ENCODE measurements at places on chromosomes 5 and 9.

- DNase-seq = peak; percentile 95
Observed at GRCh38 chr5:88660947-88661805, 221.8 kb downstream of the MEF2C start.

- DNase-seq = no peak
Observed at GRCh38 chr5:95440825-95441224, 49.7 kb downstream of the FAM81B start.

- DNase-seq = no peak
Observed at GRCh38 chr5:97764700-97765099, 581.7 kb upstream of the RIOK2 start.

- no peak for DNase-seq
Observed at GRCh38 chr9:100447041-100447440, 20.1 kb downstream of the MSANTD3 start.

- no peak for DNase-seq
Observed at GRCh38 chr9:133873009-133873408, 119.1 kb downstream of the VAV2 start.

DNA sequence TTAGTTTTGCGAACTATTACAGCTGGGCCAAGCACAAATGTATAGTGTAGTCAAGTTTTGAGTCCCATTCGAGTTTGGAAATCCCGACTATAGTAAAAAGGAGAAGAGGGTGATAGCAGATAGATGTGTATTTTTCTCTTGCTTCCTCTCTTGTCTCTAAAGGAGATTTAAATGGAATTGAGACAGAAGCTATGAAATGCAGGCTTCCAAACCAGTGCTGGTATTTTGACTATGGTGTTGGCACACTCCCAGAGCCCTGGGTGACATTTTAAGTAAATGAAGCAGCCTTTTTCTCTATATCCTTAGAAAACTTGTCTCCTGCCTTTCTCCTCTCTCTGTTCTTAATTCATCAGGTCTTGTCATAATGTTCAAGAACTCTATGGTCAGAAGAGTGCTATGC is 17.7 kb upstream of the AUH start:
- DNase-seq = no peak

GRCh38 chr5:180102636-180103035 is 31.1 kb upstream of the RNF130 start:
- no peak for DNase-seq

- peak; percentile 75 for DNase-seq
Observed at GRCh38 chr5:150522504-150523414, 14.8 kb downstream of the NDST1 start.

DNA sequence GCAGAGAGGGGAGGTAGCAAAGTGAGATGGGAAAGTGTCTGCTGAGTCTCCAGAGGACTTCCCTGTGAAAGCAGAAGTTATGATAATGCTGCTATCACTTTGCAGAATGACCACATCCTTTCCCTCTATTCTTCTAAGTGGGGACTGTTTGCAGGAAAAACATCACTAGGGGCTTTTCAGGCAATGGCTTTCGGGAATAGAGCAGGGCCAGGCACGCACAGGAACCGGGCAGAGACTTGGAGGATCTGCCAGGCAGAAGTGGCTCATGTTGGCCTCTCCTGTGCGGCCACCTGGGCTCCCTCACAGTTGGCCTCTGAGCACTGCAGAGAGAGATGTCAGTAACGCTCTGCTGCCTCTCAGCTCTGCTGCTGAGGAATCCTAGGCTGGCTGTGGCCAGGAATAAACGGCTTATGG is 214.7 kb downstream of the MAST4 start:
- no peak for DNase-seq

DNA sequence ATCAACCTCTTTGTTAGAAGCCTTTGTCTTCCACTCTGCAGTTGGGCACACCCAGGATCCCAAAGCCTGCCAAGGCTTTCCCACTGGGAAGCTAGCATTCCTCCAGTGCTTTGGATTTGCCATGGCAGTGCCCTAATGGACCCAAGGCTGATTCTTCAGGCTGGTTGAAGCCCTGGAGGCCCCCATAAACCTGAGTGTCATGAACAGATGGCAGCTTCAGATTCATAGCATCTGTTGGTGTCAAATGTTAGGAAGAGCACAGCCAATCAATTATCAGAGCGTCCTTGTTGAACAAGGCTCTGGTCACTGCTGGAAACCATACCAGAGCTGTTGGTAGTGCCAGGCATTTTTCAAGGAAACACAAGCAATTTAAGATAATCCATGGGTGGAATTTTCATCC is 241.1 kb upstream of the KLF4 start:
- DNase-seq = no peak

- DNase-seq = no peak
Observed at GRCh38 chr9:118871531-118871930, 497.7 kb downstream of the BRINP1 start.

DNA sequence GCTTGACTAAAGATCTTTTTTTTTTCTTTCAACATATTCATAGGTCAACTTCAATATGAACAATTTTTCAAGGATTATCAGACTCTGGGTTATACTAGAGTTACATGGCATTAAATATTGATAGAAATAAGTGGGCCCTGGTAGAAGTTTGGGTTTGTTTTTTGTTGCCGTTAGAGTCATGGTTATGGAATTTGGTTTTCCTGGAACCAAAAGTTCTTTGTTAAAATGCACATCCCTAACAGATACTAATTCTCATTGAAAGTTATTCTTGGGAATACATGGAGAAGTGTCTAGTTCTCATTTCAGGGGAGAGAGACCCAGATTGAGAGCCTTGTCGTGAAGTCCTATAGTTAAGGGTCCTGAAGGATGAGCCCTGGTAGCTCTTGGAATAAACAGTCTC is 124.9 kb downstream of the FGF1 start:
- no peak for DNase-seq

GRCh38 chr9:35738186-35738585 is 5.7 kb downstream of the CREB3 start:
- DNase-seq = no peak

GRCh38 chr5:83097689-83098231 is 20.4 kb downstream of the XRCC4 start:
- DNase-seq = no peak
